ENCODE measurements at places on chromosomes 6 and 20.
A peak's percentile ranks its signal among the peaks of the same experiment; 100 is the strongest.

- no peak for DNase-seq
Observed at GRCh38 chr6:72922401-72922800, 300.5 kb downstream of the KCNQ5 start.

GRCh38 chr6:7202950-7203349, 95.2 kb downstream of the RREB1 start:
- DNase-seq: no peak

- no peak for DNase-seq
Observed at GRCh38 chr20:57370316-57370715, 19.3 kb downstream of the RAE1 start.

DNA sequence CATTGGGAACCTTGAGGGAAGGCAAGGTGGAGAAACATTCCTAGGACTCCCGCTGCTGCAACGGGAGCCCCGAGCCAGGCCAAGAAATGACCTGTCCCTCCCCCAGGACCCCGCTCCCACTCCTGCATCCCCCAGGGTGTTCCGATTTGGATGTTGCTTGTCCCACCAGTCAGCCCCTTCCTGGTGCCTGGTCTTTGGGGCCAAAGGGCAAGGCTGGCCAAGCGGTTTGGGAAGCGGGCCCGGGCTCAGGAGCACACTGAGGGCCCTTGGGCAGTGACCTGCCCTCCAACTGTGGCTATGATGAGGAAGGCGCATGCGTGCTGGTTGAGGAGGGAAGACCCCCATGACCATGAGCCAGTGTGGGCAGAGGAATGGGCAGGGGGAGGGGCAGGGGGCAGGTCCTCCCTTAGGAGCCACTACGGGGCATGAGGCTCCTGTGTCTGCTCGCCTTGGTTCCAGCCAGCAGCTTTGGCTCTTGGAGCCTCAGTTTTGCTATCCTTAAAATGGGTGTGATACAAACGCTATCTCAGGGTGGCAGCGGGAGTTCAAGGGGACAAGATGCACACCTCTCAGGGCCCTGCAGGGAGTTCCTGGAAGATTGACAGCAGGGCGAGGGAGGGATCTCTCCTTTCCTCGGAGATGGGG, 50.4 kb downstream of the RBM38 start:
- no peak for DNase-seq

DNA sequence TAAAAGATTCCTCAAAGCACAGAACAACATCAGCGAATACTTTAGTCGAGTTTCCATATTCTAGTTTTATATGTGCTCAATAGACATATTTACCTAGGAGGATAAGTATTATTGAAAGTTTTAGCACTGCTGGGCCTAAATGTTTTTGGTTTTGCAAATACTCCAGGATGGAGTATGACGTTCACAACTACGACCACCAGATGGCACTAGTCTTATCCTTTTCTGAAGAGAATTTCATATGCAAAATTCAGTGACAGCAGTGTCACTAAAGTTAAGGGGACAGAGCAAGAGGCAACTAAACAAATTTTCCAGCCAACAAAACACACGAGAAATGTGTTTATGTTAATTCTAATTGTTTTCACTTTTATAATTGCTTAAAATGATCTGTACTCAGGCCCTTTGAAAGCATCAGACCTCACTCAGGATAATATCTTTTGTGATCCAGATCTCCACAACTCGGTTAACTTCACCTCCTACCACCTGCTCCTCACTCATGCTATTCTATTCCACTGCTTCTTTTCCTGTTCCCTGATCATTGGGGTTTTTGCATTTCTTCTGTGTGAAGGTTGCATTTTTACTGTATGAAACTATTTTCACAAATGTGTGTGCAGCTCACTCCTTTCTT, 220.8 kb downstream of the TRDN start:
- peak; percentile 79 for DNase-seq

DNA sequence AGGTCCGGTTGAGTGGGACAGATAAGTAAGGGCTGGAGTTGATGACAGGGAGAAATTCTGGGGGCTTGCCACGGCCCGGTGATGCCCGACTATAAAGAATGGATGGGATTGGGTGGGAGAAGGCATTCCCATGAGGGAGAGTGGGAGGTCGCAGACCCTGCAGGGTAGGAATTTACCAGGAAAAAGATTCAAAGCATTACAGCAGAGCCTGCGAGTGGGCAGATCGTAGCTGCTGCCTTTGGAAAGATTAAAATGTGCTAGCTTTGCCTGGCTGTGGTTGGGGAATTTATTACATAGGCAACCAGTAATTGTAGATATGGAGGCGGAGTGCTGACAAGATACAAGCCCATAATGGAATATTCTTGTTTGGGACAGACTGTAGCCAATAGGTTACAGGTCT, 49.5 kb downstream of the KDM1B start:
- no peak for DNase-seq

Measured in NCI-H748 treated with DMSO at 0.1 percent for 48 hours (cell line).